GM23248 (cell line): ENCODE measurements at places on chromosomes 12 and 14. TPM values are rescaled to one million over a fixed set of nuclear protein-coding genes. Genes with fewer than 3 reads are reported as not detected.

GRCh38 chr12:27576667-27577347 lies 52.8 kb downstream of the PPFIBP1 start:
- H3K27ac ChIP-seq, result peak overlapping the region; percentile 98
- peaks cover 8% of the 10 kb centered on the region for H3K36me3 ChIP-seq
- H3K4me3 ChIP-seq, result no peak overlapping the region
- H3K27me3 ChIP-seq, result no peaks in the 10 kb centered on the region
- DNase-seq, result no peak
- peaks cover 60% of the 10 kb centered on the region for H3K4me1 ChIP-seq

DNA sequence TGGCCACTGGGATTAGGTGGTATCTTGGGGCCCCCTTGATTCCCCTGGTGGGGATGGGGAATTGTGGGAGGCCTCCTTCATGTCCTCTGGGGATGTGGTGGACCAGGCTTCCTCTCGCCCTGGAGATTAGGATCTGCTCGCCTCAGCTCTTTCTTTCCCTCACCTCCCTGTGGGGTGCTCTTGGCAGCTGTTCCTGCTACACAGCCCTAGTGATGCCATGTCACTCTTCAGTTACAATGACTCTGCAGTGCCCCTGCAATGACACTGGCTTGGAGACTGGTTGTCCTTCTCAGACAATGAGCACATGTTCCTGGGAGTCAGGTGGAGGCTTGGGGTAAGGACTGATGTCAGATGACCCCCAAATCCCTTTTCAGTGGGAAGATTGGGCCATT lies 83.9 kb downstream of the ADCK1 start:
- no peaks in the 10 kb centered on the region for H3K27me3 ChIP-seq
- no peak for DNase-seq
- H3K4me3 ChIP-seq, result no peak overlapping the region
- no peaks in the 10 kb centered on the region for H3K4me1 ChIP-seq
- no peaks in the 10 kb centered on the region for H3K36me3 ChIP-seq
- no peak overlapping the region for H3K27ac ChIP-seq

- H3K4me1 ChIP-seq, result no peaks in the 10 kb centered on the region
- H3K27ac ChIP-seq, result no peak overlapping the region
- H3K36me3 ChIP-seq, result no peaks in the 10 kb centered on the region
- no peaks in the 10 kb centered on the region for H3K27me3 ChIP-seq
- no peak overlapping the region for H3K4me3 ChIP-seq
These were observed 23.8 kb downstream of the PAPLN start for GRCh38 chr14:73261075-73261474.

- H3K36me3 ChIP-seq, result no peaks in the 10 kb centered on the region
- DNase-seq, result peak; percentile 90
- no peaks in the 10 kb centered on the region for H3K27me3 ChIP-seq
- peaks cover 18% of the 10 kb centered on the region for H3K4me1 ChIP-seq
These were observed 121.1 kb downstream of the ANO6 start for GRCh38 chr12:45336762-45337596.

DNA sequence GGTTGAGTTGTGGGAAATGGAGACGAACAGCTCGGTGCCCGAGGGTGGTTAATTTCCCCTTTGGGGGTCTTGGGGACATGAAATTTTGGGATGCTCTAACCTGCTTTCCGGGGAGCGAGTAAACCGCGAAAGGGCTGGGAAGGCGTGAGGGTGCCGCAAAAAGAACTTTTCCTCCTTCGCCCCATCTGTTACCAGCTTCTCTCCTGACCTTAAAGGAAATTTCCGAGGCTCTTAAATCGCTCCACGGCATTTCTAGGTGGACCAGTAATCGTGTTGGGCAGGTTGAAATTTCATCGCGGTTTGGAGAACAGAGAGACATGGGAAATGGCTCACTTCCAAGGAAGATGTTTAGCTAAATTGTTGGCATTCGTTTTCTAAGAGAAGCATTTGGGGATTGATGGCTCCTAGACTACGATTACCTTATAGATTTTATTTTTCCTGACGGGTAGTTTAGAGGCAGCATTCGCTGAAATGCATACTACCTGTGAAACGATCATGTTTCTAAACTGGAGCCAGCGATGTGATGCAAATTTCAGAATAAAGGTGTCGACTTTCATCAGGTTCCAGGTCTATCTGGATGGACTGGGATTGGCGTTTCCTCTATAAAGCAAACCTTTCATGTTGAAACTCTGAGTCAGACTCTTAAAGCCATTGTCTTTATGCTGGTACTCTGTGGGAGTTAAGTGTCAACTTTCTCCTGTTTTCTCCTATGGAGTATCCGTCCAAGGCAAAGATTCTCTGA lies 414.5 kb downstream of the PCNX1 start:
- H3K4me1 ChIP-seq, result peaks cover 22% of the 10 kb centered on the region
- H3K27ac ChIP-seq, result peak overlapping the region; percentile 83
- H3K36me3 ChIP-seq, result no peaks in the 10 kb centered on the region
- DNase-seq, result peak; percentile 84

GRCh38 chr14:100149851-100150611 lies 9.4 kb downstream of the DEGS2 start:
- no peak overlapping the region for H3K27ac ChIP-seq
- no peak overlapping the region for H3K4me3 ChIP-seq
- H3K36me3 ChIP-seq, result no peaks in the 10 kb centered on the region
- peak; percentile 27 for DNase-seq

DNA sequence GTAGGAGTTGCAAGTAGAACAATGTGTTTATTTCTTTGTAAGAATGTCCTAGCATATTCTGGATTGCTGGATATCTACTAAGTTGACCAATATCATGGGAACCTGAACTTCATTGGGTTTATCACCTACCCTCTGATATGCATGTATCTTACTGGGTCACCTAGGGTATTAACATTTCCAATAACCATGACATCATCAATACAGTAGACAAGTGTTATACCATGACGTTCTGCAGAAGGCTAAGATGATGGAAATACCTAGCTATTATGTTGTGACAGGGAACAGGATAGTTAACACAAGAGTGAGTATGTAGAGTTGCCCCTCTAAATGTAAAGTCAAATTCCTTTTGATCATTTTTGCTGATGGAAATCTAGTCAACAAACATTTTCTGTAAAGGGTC lies 26.0 kb downstream of the GPR65 start:
- no peak overlapping the region for H3K4me3 ChIP-seq
- H3K27ac ChIP-seq, result no peak overlapping the region
- no peaks in the 10 kb centered on the region for H3K36me3 ChIP-seq
- DNase-seq, result no peak
- H3K4me1 ChIP-seq, result no peaks in the 10 kb centered on the region
- 0 out of 2 replicates have a peak, but pooled peaks cover under 1% of the 10 kb centered on the region for H3K27me3 ChIP-seq

- peak overlapping the region; percentile 99 for H3K4me3 ChIP-seq
- H3K27me3 ChIP-seq, result no peaks in the 10 kb centered on the region
- H3K4me1 ChIP-seq, result peaks cover 10% of the 10 kb centered on the region
- H3K27ac ChIP-seq, result peak overlapping the region; percentile 96
These were observed 642 bp downstream of the SLC38A2 start for GRCh38 chr12:46371718-46372543.

- no peak overlapping the region for H3K4me3 ChIP-seq
- H3K27ac ChIP-seq, result no peak overlapping the region
- no peaks in the 10 kb centered on the region for H3K27me3 ChIP-seq
- H3K4me1 ChIP-seq, result peaks cover 4% of the 10 kb centered on the region
- DNase-seq, result no peak
These were observed 26.5 kb downstream of the PLEKHG3 start for GRCh38 chr14:64730681-64731080.

DNA sequence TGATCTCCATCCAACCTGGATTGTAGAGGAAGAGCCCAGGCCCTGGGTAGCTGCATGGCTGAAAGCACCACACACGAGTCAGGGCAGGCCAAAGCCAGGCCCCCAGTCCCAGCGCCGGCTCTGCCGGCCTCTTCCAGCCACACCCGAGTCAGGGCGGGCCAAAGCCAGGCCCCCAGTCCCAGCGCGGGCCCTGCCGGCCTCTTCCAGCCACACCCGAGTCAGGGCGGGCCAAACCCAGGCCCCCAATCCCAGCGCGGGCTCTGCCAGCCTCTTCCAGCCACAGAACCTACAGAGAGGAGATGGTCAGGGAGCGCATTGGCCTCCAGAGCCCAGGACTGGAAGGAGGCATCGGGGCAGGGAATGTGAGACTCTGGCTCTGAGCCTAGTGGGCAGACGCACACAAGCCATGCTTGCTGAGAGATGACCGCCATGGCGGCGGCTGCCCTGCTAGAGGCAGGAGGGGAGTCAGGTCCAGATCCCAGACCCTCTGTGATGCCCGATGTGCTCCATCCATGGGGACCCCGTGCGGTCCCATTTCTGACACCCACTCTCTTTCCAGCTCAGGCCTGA lies 30.2 kb downstream of the BEGAIN start:
- H3K36me3 ChIP-seq, result no peaks in the 10 kb centered on the region
- H3K27me3 ChIP-seq, result no peaks in the 10 kb centered on the region
- no peaks in the 10 kb centered on the region for H3K4me1 ChIP-seq
- H3K4me3 ChIP-seq, result no peak overlapping the region
- no peak overlapping the region for H3K27ac ChIP-seq
- DNase-seq, result no peak

DNA sequence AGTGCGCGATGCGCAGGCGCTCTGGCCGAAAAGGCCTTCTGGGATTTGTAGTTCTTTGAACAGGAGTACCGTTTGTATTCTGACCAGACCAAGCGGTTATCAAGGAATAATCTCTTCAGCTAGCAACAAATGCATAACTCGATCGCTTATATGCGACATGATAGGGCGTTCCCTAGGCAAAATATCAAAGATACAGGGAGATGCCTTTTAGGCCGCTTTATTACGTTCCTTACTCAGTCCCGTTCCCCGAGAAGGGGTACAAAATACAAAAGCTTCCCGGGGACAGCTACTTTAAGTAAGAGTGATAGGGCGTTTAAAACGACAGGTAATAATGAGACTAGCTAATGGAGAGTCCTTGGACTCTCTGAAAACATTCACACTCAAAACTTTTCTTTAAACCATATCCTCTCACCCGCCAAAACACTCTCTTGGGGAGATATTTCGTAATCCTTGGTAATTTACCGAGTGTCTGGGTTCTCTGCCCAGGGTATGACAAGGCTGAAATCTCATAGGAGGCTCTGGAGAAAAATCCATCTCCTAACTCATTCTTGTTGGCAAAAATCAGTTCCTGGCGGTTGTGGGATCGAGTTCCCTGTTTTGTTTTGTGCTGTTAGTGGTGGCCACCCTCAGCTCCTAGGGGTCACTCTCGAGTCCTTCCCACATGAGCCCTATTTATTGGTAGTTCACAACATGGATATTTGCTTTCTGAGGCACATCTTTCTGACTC lies 412 bp upstream of the SNW1 start:
- peak; percentile 79 for DNase-seq
- peak overlapping the region; percentile 88 for H3K27ac ChIP-seq

GRCh38 chr12:103956509-103957027 lies 9.1 kb upstream of the TDG start:
- peaks cover 6% of the 10 kb centered on the region for H3K36me3 ChIP-seq
- peak overlapping the region; percentile 97 for H3K27ac ChIP-seq
- no peak for DNase-seq
- H3K27me3 ChIP-seq, result no peaks in the 10 kb centered on the region

- DNase-seq, result no peak
- H3K4me1 ChIP-seq, result no peaks in the 10 kb centered on the region
- H3K27ac ChIP-seq, result no peak overlapping the region
- no peak overlapping the region for H3K4me3 ChIP-seq
- H3K27me3 ChIP-seq, result no peaks in the 10 kb centered on the region
These were observed 13.2 kb downstream of the TRIP11 start for GRCh38 chr14:92026548-92027190.

DNA sequence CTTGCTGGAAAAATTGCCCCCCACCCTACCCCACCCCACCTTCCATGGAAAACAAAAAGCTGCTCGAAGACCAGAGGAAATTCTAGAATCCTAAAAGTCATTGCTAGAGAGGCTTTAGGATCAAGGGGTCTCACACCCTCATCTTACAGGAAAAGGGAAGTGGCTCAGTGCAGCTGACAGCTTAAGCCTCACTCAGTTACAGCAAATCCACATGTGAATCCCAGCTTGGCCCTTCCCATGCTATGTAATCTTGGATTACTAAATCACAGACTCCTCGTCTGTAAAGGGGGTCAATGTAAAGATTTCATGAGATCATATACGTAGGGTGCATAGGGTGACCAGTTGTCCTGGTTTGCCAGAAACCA lies 25.9 kb downstream of the CMKLR1 start:
- peaks cover 6% of the 10 kb centered on the region; the same call in 1 of the 2 replicates for H3K4me1 ChIP-seq
- H3K27ac ChIP-seq, result no peak overlapping the region
- H3K36me3 ChIP-seq, result no peaks in the 10 kb centered on the region
- H3K27me3 ChIP-seq, result no peaks in the 10 kb centered on the region

- H3K27ac ChIP-seq, result no peak overlapping the region
- H3K36me3 ChIP-seq, result no peaks in the 10 kb centered on the region
- DNase-seq, result no peak
- H3K4me1 ChIP-seq, result 0 out of 2 replicates have a peak, but pooled peaks cover 4% of the 10 kb centered on the region
- no peaks in the 10 kb centered on the region for H3K27me3 ChIP-seq
These were observed 45.7 kb downstream of the SPPL3 start for GRCh38 chr12:120858306-120859088.

DNA sequence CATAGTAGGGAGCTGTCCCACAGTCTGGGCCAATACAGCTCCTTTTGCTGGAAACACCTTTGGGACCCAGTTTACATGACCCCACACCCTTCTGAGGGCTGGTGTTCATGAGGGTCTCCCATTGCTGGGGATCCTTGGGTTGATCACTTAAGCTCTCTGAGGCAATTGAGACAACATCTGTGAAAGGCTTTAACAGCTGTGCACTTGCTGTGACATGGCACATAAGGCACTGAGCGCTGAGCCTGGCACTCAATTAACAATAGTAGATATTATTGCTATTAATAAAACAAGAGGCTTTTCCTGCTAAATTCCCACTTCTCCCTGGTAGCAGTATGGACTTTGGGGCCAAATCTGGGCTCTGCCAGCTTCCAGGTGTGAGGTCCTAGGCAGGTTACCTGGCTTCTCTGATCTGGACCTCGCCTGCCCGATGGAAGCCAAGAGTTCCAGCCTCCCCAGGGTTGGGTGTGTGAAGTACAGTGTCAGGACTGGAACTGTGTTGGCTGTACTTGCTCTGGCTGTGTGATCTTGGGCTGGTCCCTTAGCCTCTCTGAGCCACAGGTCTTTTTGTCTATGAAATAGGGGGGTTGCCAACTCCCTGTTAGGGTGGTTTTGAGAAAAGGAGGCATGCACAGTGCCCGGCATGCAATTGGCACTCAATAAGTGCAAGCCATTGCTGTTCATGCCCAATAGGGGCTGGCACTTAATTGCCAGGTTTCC lies 3.1 kb downstream of the SH2B3 start:
- peak; percentile 28 for DNase-seq
- no peaks in the 10 kb centered on the region for H3K36me3 ChIP-seq
- peak overlapping the region; percentile 93 for H3K4me3 ChIP-seq

The SALL2 gene
- 0.25 and 2.7 TPM in 2 replicates for total RNA-seq

The CLEC2A gene
- not detected in 2 replicates for total RNA-seq

The TNS2 gene
- total RNA-seq, result 41.6 and 48.6 TPM in 2 replicates

The MMP17 gene
- total RNA-seq, result 36.5 and 52.1 TPM in 2 replicates

The CSRP2 gene
- 53.0 and 62.2 TPM in 2 replicates for total RNA-seq

The MYO1A gene
- not detected in 2 replicates for total RNA-seq

The GLIPR1L1 gene
- total RNA-seq, result not detected in 2 replicates

The KRT7 gene
- total RNA-seq, result 5.7 and 11.0 TPM in 2 replicates

The NEMP1 gene
- 6.4 and 7.6 TPM in 2 replicates for total RNA-seq

The ANKRD9 gene
- 14.9 and 22.8 TPM in 2 replicates for total RNA-seq

The FGF23 gene
- not detected in 2 replicates for total RNA-seq

The PIANP gene
- total RNA-seq, result 0.11 TPM in 1 of 2 replicates, not detected in the other
